Memory B cell (primary cell): ENCODE measurements at places on chromosomes 1 and 21.

GRCh38 chr1:228370439-228370940 is 36.1 kb downstream of the TRIM11 start:
- DNase-seq, result no peak

GRCh38 chr21:33391656-33392055 is 11.6 kb upstream of the IFNGR2 start:
- DNase-seq, result no peak

GRCh38 chr1:183379951-183380350 is 38.2 kb downstream of the NMNAT2 start:
- no peak for DNase-seq

DNA sequence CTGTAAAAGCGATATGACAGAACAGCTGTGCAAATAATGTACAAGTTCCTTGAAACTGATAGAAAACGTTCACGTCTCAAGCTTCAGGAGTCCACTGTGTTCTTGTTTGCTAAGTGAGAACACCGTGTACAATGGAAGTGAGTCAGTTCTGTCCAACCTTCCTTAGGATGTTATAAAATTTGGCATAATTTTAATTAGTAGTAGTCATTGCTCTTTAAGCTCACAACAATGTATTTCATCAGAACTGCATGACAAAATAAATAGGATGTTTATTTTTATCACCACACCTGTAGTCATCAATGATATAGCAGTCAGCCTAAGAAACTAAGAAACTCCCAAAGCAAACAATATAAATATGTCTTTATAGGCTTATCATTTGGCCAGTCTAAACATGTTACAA is 53.0 kb downstream of the RGS2 start:
- no peak for DNase-seq

DNA sequence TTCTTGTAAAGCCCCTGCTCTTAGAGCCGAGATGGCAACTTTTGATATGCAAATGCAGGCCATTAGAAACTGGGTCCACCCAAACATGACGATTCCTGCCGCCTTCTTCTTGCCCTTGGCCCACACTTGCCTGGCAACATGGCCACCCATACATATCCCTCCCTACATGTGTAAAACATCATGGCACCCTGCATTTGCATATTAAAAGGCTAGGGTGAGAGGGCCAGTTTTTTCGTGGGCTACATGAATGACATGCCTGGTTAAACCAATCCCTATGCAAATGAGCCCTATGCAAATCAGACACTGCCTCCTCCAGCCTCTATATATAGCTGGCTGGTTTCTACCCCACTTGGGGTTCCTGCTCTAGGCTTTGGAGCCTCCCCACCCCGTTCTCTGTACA is 18.8 kb downstream of the PLA2G2A start:
- no peak for DNase-seq

DNA sequence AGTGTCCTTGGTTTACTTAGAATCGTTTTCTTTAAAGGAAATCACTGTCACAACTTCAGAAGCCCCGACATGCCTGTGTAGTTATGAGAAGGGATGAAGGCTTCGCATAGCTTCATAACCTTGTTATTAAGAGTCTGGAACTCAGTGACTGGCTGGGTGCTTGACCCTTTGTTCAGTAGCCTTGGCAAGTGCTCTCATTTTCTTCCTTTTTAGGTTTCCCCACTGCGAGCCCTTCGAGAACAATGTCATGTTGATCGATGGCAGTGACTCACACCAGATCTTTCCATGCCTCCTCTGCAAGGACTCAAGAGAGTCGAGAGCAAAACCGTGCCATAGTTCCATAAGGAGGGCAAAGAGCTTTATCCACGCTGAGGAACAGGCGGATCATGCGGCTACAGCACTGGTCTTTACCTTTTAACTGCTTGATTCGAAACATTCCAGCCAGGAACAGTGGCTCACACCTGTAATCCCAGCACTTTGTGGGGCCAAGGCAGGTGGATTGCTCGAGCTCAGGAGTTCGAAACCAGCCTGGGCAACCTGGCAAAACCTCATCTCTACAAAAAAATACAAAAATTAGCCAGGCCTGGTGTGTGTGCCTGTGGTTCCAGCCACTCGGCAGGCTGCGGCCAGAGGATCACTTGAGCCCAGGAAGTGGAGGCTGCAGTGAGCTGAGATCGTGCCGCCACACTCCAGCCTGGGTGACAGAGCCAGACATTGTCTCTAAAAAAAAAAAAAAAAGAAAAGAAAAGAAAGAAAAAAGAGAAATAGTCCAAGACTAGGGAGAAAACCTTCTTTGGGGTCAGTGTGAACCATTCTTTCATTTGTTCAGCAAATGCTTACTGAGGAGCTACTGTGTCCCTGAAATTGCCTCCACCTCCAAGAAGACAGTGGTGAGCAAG is 95.4 kb upstream of the ERRFI1 start:
- no peak for DNase-seq

DNA sequence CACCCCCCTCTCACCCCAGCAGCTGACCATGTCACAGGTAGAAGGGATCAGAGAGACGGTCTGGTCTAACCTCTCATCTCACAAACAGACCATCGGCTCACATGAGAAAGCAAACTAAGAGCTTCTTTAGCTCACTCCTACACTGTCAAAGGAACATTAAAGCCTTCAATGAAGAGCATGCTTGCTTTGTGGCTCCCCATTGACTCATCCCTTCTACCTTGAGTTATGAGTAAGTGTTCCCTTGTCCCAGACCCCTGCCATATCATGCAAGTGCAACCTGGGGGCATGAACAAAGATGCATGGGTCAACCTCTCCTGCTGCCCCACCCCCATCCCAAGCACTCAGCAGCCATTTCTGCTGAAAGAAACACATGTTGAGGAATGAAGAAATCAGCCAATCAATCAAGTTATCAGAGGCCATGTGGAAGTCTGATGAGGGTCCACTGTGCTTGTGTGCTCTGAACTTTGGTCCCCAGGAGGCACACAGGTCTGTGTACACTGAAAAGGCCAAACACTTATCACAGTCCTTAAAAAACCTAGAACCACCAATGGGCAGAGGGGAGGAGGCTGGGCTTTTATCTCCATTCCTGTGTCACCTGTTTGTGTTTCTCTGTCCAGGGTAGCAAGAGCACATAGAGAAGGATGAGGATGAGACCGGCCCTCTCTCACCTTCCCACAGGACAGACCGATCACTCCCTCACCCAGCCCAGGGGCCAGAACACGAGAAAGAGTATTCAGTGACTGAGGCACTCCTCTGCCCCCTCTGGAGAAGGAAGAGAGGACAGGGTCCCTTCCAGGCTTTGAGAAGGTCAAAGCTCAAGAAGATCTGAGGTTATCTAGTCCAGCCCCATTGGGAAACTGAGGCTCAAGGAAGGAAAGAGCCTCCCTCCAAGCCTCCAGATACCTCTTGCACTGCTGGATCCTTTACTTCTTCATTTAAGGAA is 9.5 kb downstream of the ETNK2 start:
- DNase-seq, result no peak
